Brain (organoid and tissue), 16 donors: ENCODE measurements at places on chromosomes 7 and 10.

GRCh38 chr7:86942995-86943394 is 116.5 kb downstream of the ELAPOR2 start:
- DNase-seq: no peak

DNA sequence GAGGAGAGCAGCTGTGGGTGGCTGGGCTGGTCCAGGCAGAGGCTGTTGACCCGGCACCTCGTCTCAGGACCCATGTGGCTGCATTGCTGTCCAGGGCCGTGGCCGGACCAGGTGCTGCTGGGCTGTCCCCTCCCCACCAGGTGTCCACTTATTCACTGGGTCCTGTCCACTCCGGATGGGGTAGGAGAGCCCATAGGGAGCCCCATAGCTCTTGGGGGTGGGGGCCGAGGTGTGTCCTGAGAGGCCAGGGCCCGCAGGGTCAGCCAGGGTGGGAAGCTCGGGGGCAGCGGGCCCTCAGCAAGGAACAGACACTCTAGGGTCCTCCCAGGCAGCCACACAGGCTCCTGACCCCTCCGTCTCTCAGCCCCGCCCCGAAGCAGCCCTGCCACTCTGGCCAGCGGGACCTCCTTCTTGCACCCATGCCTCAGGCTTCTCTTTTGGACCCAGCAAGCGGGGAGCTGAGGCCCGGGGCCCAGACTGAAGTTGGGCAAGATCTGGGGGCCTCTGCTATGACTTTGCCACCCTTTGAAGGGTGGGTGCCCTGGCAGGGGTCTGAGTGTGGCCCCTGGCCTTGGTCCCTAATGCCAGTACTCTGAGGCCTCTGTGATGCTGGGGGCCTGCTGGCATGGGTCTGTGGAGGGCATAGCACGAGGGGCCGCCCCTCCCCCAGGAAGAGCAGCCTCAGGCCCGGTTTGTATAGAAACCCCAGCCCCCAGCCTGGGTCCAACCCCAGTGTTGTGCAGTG is 86.4 kb downstream of the NKX6-2 start:
- DNase-seq: no peak

- DNase-seq: no peak
These were observed 3.2 kb upstream of the ZNF248 start for GRCh38 chr10:37860494-37861190.

GRCh38 chr7:685540-685939 is 41.0 kb upstream of the DNAAF5 start:
- DNase-seq: no peak

- DNase-seq: no peak
These were observed 13.5 kb downstream of the PRF1 start for GRCh38 chr10:70588859-70589570.

DNA sequence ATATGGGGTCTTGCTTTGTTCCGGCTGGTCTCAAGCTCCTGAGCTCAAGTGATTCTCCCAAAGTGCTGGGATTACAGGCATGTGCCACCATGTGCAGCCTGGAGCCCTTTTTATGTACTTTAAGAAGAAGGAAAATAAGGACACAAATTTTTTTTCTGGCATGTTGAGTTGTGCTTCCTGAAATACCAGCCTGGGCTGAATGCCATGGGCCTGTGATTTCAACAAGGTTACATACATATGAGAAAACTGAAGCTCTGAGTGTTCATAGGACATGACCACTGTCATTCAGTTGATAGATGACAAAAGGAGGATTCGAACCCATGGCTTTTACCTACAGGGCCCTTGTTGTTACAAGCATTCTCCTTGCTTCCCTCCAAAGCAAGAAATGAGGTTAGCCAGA is 36.1 kb downstream of the ST8SIA6 start:
- DNase-seq: no peak

GRCh38 chr7:120993553-120994191 is 5.2 kb downstream of the CPED1 start:
- no peak for DNase-seq

DNA sequence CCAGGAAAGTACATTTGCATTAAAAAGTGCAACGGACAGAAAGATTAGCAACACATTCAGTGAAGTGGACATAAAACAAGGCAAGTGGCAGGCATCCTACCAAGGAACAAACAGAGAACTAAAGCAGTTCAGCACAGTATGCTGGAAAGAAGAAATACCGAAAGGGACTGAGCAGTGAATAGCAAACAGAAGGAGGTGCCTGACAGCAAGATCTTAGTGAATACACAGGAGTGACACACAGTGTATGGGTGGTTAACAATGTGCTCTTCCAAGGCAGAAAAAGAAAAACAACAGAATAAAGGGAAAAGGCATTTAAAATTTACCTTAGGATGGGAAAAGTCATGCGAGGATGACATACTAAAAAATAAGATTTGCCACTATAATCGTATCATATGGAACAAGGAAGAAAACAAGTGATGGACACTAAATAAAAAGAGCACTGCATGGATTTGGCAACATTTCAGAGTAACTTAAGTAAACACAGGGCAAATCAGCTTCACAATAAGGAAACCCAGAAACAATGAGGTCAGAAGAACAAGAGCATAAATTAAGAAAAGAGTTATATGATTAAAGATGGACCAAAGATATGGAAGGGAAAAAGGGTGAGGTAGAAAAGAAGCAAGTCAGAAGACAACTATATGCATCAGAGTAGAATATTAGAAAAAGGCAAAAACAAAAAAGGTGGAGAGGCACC is 29.5 kb downstream of the MEST start:
- DNase-seq: peak; percentile 26

DNA sequence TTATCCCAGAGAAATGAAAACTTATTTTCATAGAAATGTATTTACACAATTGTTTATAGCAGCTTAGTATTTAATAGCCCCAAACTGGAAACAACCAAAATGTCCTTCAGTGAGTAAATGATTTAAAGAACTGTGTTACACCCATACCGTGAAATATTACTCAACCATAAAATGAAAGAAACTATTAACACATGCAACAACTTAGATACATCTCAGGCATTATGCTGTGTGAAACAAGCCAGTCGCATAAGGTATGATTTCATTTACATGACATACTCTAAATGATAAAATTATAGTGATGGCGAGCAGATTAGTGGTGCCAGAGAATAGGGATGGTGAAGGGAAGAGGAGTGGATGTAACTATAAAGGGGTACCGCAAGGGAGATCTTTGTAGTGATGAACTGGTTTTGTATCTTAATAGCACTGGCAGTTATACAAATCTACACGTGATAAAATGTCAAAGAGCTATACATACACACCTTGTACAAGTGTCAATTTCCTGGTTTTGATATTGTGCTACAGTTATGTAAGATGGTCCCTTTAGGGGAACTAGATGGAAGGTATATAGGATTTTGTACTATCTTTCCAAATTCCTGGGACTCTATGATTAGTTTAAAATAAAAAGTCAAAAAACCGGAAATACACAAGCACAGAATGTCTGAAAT is 40.5 kb downstream of the MACC1 start:
- DNase-seq: no peak

- peak; percentile 6 for DNase-seq
These were observed 52.3 kb upstream of the TRIM24 start for GRCh38 chr7:138407792-138408191.

- DNase-seq: no peak
These were observed 107.6 kb downstream of the PRKAG2 start for GRCh38 chr7:151769188-151769821.

DNA sequence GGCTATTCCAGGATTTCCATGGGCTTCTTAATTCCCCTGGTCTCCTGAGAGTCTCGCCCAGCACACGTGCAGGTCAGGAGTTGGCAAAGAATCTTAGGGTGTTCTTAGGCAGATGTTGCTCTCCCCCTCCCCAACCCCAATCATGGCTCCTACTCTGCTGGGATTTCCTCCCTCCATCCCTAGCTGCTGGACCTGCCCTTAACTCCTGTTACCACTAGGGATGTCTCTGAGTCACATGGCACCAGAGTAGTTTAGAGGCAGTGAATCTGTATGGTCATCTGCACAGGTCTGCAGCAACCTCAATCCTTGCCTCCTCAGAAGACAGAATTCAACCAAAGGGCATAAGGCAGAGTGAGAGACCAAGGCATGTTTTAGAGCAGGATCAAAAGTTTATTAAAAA is 51.8 kb upstream of the CHST3 start:
- DNase-seq: no peak

DNA sequence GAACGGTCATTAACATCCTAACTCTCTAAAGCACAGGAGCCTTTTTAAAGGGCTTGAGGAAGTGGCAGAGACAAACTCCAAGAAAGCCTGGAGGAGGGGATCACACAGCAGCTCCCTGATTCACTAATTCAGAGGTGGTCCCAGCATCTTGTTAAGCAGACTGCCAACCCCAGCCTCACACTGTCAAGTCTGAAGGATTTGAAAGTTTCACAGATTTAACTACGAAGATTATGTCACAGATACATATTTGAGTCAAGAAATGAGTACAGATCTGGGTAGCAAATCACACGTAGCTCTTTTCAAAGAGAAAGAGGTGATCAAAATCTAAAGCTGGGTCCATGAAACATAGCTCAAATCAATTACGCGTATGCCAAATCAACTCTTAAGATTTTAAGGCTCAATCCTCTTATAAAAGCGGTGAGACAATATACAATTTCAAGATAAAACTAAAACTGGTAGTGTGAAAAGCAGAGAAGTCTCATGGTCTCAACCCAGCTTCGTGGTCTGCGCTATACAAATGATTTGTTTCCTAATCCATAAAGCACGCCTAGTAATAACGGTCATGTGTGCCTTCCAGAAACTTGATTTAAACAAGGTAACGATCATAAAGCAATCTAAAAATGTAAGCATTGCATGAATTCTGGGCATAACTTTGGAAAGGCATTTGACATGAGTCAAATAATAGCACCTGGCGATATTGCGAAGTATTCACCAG is 229.9 kb upstream of the MKLN1 start:
- DNase-seq: no peak

DNA sequence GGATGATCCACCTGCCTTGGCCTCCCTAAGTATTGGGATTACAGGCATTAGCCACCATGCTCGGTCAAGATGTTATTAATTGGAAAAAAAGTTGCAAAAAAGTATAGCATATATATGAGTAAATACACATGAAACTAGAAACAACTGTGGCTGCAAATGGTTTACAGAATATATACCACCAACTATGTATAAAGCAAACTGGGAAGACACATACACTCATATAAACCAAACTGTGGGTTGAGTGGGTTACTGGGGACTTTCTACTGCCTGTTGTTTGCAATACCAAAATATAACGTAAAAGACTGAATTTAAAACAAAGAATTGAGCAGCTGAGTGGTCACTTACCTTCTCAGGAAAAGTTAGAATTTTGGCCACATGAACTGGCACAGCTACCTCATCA is 8.1 kb downstream of the POLR3A start:
- DNase-seq: no peak

DNA sequence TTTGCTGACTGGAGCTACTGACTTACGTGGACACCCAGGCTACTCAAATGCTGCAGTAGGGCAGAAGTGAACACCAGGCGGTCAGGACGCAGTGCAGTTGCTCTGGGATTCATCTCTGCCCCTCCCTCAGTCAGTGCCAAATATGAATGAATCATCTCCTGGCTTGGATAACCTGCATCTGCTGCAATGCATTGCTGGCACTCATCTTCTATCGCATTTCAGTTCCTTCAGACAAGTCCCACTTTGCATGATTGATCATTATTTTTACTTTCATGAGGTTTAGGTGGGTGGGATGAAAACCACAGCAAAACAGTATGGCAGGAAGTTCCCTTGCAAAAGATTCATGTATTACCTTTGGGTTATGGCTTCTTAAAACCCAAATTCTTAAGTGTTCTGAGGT is 224.6 kb upstream of the NRP1 start:
- DNase-seq: no peak

DNA sequence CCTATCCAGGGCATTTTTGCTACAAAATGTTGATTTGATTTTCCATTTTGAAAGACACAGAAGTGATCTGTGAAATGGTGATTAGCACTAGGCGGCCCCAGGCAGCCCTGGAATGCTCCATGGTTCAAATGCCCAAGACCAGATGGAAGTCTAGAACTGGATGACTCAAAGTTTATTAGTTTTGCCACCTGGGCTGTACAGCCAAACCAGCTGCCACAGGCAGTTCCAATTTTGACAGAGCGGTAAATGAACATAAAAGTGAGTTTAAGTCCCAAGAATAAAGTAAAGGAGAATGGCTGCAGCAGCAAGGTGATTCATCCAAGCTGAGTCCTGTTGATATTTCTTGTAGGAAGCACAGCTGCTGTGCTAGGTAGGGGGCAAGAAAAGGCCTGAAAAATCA is 180.5 kb downstream of the SUGCT start:
- DNase-seq: no peak

- DNase-seq: peak; percentile 48
These were observed 201.8 kb downstream of the LHFPL3 start for GRCh38 chr7:104530251-104530650.

DNA sequence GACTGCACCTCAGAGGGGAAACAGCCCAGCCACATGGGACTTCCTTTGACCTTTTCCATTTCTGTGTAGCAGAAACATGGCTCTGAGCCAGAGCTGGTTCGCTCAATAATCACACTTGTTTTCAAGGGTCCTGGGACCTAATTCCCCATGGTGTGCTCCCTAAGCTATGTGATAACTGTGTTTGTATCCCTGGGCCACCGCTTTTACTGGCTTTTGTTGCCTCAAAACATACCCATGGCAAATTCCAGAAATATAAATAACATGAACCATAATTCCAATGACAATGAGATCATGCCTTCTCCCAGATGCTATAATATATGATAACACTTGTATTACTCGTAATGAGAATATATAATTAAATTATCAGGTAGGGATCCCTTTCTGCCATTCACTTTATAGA is 196.4 kb downstream of the GFRA1 start:
- no peak for DNase-seq
